Tibial nerve (tissue), 4 donors: ENCODE measurements at places on chromosomes 6 and 20. TPM values are rescaled to one million over a fixed set of nuclear protein-coding genes. Genes with fewer than 3 reads are reported as not detected.

FLOT1 gene
- 83.1 TPM for total RNA-seq

RNF144B gene
- total RNA-seq, result 14.0 TPM

MICB gene
- total RNA-seq, result 4.4 TPM

PARD6B gene
- 3.7 TPM for total RNA-seq

GRCh38 chr6:115681978-115682775 is 378.5 kb downstream of the FRK start:
- no peaks in the 10 kb centered on the region for H3K36me3 ChIP-seq
- DNase-seq, result no peak
- no peaks in the 10 kb centered on the region for H3K4me1 ChIP-seq
- no peak overlapping the region for H3K27ac ChIP-seq
- no peak overlapping the region for H3K4me3 ChIP-seq

GRCh38 chr20:4929686-4930397 is 71.5 kb downstream of the SLC23A2 start:
- H3K36me3 ChIP-seq, result no peaks in the 10 kb centered on the region
- no peaks in the 10 kb centered on the region for H3K4me1 ChIP-seq
- H3K4me3 ChIP-seq, result no peak overlapping the region
- H3K27ac ChIP-seq, result no peak overlapping the region
- H3K27me3 ChIP-seq, result no peaks in the 10 kb centered on the region

DNA sequence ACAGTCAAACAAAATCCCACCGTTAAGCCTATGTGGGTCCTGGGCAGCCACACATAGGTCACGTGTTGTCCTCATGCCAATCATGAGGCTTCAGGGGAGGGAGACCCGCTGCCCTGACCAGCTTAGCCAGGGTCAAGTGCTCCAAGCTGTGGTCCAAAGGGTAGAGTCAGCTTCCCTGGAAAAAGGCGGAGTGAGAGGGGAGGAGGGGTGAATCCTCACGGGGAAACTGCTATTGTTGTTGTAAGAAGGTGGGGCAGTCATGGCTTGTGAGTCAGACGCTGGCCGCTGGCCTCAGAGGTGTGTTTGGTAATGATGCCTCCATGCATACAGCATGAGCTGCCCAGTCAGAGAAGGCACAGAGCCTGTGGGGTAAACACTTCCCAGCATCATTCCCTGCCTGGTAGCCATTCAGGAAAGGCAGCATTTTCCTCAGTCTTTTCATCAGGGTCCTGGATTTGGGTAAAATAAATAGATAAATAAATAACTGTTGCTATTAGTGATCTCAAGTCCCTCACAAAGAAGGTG is 8.7 kb downstream of the CST3 start:
- H3K4me1 ChIP-seq, result no peaks in the 10 kb centered on the region
- H3K27ac ChIP-seq, result peak overlapping the region; percentile 99
- peak; percentile 66 for DNase-seq
- no peak overlapping the region for H3K4me3 ChIP-seq
- no peaks in the 10 kb centered on the region for H3K27me3 ChIP-seq
- no peaks in the 10 kb centered on the region for H3K36me3 ChIP-seq

- no peak overlapping the region for H3K27ac ChIP-seq
- H3K4me3 ChIP-seq, result no peak overlapping the region
- no peaks in the 10 kb centered on the region for H3K36me3 ChIP-seq
- H3K27me3 ChIP-seq, result no peaks in the 10 kb centered on the region
Observed at GRCh38 chr6:73123632-73124329, 101.5 kb downstream of the KHDC1L start.

- peaks cover 79% of the 10 kb centered on the region for H3K4me1 ChIP-seq
- no peak overlapping the region for H3K4me3 ChIP-seq
- peak overlapping the region; percentile 87 for H3K27ac ChIP-seq
- DNase-seq, result no peak
Observed at GRCh38 chr20:25043499-25044260, 14.3 kb downstream of the ACSS1 start.

DNA sequence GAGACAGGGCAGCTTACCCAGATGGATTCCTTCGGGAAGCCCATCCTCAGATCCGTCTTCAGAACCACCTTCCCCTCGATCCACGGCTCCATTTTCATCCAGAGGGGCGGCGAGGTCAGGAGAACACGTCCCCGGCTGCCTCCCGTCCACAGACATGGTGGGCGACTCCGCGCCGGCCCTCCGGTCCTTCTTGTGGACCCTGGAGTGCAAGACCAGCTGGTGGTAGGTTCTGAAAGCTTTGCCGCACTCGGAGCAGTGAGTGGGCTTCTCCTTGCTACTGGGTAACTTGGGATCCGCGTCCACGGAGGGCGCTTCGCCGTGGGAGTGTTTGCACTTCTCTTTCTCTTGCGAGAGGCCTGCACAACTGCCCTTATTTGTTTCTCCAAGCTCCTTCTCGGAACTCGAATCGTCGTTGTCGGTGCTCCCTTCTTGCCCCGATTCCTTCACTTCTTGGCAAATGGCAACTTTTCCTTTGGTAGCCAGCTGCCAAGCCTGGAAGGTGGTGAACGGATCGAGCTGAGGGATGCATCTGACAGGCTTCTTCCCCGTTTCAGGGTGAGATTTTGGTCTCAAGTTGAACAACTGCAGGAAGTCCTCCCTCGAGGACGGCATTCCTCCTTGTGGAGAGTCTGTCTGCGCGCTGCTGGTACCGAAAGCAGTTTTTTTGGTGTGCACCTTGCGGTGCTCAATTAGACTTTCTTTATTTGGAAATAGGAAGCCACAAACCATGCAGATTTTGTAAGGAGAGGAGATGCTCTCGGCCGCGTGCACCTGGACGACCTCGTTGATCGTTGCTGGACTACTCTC is 12.0 kb downstream of the ZNF217 start:
- H3K27ac ChIP-seq, result no peak overlapping the region
- H3K36me3 ChIP-seq, result peaks cover 15% of the 10 kb centered on the region
- DNase-seq, result no peak
- no peak overlapping the region for H3K4me3 ChIP-seq

DNA sequence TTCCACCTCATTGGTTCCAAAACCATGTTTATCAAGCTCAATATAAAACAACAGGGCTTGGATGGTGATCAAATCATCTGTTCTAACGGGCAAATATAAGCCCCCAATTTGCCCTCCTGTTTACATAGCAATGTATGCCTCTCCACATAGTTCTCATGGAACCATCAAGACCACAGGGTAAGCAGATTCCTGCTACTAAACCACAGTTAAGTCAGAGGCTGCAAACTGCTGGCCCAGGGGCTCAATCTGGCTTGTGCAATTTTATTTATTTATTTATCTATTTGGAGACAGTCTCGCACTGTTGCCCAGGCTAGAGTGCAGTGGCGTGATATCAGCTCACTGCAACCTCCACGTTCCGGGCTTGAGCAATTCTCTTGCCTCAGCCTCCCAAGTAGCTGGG is 18.9 kb upstream of the MTHFD1L start:
- no peaks in the 10 kb centered on the region for H3K27me3 ChIP-seq
- H3K27ac ChIP-seq, result no peak overlapping the region
- H3K4me3 ChIP-seq, result no peak overlapping the region
- H3K4me1 ChIP-seq, result no peaks in the 10 kb centered on the region
- H3K36me3 ChIP-seq, result peaks cover 7% of the 10 kb centered on the region

DNA sequence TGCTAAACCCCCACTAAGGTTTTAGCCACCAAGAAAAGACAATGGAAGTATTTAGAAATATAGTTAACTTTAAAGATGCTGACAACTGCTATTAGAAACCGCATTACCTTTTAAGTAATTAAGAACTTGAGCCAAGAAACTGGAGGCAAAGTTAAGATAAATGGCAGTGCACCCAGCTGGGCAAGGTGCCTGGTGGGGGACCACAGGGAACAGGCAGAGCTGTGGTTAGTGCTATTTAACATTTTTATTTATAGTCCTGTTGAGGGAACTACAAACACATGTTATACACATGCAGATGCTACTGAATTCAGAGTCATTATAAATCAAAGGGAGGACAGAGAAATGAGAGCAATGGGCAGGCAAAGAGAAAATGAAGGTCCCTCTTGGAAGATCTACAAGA is 447.9 kb downstream of the TFAP2B start:
- H3K27ac ChIP-seq, result no peak overlapping the region
- H3K4me3 ChIP-seq, result no peak overlapping the region
- no peaks in the 10 kb centered on the region for H3K27me3 ChIP-seq
- no peak for DNase-seq

DNA sequence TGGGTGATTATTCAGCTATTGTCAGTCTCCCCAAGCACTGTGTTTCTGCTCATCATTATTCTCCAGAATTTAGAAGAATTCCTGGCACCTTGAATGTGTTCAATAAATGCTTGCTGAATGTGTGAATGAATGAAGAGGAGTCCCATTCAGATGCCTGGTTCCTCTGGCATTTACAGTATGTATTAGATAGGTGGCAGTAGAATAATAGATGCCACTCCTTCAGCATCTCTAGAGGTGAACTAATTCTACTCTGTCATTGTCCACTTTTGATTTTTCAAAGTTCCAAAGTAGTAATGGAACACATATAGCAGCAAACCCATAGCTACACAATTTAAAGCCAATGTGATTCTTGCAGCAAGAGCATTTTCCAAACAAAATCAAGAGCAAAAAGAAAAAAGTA is 118.9 kb upstream of the CEP162 start:
- no peaks in the 10 kb centered on the region for H3K4me1 ChIP-seq
- H3K4me3 ChIP-seq, result no peak overlapping the region
- no peak for DNase-seq
- H3K36me3 ChIP-seq, result no peaks in the 10 kb centered on the region

GRCh38 chr20:14878676-14879019 is 541.2 kb upstream of the FLRT3 start:
- H3K27me3 ChIP-seq, result no peaks in the 10 kb centered on the region
- no peak for DNase-seq
- no peak overlapping the region for H3K27ac ChIP-seq
- no peak overlapping the region for H3K4me3 ChIP-seq
- no peaks in the 10 kb centered on the region for H3K36me3 ChIP-seq

DNA sequence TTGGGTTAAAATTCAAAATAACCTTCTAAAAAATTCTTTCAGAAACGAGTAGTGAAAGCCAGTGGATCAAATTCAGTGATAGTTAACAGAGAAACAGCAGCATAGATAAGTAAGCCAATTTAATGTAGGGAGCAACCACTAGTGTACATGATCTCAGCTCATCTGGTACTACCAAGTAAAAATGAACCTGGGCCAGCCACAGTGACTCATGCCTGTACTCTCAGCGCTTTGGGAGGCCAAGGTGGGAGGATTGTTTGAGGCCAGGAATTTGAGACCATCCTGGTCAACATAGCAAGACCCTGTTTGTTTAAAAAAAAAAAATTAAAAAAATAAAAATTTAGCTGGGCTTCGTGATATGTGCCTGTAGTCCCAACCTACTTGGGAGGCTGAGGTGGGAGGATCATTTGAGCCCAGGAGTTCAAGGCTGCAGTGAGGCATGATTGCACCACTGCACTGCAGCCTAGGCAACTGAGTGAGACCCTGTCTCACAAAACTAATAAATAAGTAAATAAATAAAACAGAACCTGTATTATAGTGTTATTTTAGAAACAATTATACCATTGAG is 32.4 kb downstream of the CBFA2T2 start:
- H3K27ac ChIP-seq, result no peak overlapping the region
- H3K36me3 ChIP-seq, result peaks cover 8% of the 10 kb centered on the region
- H3K4me1 ChIP-seq, result no peaks in the 10 kb centered on the region

DNA sequence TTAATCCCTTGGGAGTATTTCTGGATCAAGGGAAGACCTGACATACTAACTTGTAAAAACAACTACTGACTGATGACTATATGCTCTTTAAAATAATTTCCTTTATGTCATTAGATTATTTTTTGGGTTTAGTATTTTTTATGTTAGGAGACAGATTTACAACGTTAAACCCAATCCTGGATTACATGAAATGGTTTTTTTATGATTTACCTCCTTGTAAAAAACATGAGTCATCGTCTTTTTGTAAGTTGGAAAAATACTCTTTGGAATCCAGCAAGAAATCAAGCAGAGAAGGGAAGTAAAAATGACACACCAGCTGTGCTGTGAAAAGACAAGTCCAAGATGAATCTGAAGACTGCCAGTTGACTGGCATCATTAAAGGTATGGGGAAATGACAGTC is 6.7 kb downstream of the STK4 start:
- no peak overlapping the region for H3K27ac ChIP-seq
- peaks cover 12% of the 10 kb centered on the region for H3K36me3 ChIP-seq
- no peak overlapping the region for H3K4me3 ChIP-seq
- no peak for DNase-seq
- no peaks in the 10 kb centered on the region for H3K4me1 ChIP-seq
- no peaks in the 10 kb centered on the region for H3K27me3 ChIP-seq

GRCh38 chr6:147970970-147971369 is 371.7 kb upstream of the SASH1 start:
- H3K4me3 ChIP-seq, result no peak overlapping the region
- DNase-seq, result no peak
- H3K36me3 ChIP-seq, result no peaks in the 10 kb centered on the region
- H3K27ac ChIP-seq, result no peak overlapping the region
- no peaks in the 10 kb centered on the region for H3K27me3 ChIP-seq

DNA sequence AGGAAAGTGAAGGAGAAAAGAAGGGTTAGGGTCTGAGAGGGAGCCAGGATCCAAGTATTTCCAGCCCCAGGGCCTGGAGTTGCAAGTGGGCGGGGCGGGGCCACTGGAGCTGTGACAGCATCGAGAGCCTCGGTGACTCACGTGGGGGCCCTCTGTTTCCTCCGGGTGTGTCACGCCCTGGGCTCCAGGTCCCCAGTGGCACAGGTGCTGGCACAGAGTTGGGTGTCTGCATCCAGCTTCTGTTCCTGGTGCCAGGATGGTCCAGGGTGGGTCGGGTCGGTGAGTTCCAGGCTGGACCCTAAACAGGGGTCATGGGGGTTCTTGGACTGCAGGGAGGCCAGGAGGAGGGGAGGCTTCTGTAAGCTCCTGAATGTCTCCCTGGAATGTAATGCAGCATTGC is 16.7 kb downstream of the RAET1L start:
- no peaks in the 10 kb centered on the region for H3K27me3 ChIP-seq
- no peak for DNase-seq
- H3K4me1 ChIP-seq, result peaks cover 12% of the 10 kb centered on the region
- no peak overlapping the region for H3K4me3 ChIP-seq
- H3K36me3 ChIP-seq, result no peaks in the 10 kb centered on the region

GRCh38 chr6:109306733-109307132 is 75.5 kb downstream of the CD164 start:
- no peaks in the 10 kb centered on the region for H3K27me3 ChIP-seq
- DNase-seq, result no peak
- no peak overlapping the region for H3K27ac ChIP-seq
- H3K4me1 ChIP-seq, result no peaks in the 10 kb centered on the region

DNA sequence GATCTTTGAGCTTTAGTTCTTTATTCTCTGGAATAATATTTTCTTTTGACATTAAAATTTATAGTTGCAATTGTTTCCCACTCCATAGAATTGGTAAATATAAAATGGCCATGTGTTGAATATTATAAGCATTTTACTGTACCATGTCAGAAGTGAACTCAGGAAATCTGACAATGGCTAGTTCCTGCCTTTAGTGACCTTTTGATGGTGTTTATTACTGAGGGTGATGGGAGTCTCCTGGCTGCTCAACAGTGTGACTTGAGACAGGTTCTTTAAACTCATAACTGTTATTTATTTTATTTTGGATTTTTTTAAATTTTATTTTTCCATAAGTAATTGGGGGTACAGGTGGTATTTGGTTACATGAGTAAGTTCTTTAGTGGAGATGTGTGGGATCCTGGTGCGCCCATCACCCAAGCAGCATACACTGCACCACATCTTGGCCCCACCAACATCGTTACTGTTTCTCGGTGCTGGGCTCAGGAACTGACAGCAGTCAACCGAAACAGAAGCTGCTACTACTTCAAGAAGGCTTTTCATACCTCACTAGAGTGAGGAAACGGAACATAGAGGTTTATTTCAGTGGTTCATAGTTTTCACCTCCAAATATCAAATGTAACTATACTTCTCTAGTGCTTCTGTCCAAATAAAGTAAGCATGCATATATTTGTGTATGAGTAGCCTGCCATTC is 90.4 kb downstream of the PLEKHG1 start:
- H3K27me3 ChIP-seq, result no peaks in the 10 kb centered on the region
- H3K36me3 ChIP-seq, result no peaks in the 10 kb centered on the region
- no peak for DNase-seq
- H3K27ac ChIP-seq, result no peak overlapping the region
- H3K4me1 ChIP-seq, result peaks cover 34% of the 10 kb centered on the region
